Bone marrow (tissue), 2 donors: ENCODE measurements at places on chromosomes 2 and 18.

GRCh38 chr2:98518101-98518500 is 73.4 kb downstream of the INPP4A start:
- DNase-seq = peak; percentile 29

GRCh38 chr2:168130346-168130745 is 117.0 kb downstream of the STK39 start:
- no peak for DNase-seq

- DNase-seq = no peak
Observed at GRCh38 chr2:237092506-237092905, 6.8 kb downstream of the COPS8 start.

GRCh38 chr18:68041327-68041726 is 524.8 kb upstream of the DSEL start:
- DNase-seq = no peak

DNA sequence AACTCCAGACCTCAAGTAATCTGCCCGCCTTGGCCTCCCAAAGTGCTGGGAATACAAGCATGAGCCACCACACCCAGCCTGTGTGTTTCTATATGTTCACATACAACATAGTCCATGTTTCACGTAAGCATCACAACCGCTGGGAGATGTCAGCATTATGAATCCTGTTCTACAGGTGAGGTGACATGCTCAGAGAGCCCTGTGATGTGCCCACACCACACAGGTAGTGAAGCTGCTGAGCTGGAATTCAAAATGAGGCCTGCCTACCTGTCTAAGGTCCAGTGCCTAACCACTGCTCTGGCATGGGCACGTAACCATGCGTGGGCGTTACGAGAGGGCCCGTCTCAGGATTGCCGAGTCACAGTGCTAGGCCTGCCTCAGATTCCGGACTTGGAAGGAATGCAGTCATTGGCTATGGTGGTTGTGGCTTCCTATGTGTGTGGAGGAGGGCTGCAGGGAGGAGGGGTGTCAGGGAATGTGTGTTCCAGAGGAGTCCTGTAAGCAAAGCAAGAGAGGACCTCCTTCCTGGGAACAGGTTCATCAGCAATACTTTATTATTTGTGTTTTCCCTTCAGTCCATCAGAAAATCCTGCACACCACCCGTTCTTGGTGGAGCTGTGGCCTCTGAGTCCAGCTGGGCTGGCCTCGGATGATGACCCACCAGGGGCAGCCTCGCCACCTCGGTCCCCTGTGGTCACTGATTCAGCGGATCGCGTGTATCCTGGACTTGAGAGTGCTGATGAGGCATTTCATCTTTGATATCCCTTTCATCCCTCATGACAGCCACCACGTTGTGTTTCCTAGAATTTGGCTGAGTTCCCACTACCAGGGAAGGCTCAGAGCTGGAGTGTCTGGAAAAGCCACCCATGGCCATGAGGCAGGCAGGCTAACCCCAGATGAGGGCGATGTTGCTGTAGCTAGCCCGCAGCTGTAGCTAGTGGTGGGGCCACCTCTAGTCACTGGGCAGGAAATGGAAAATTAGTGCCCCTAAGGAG is 31.1 kb downstream of the HK2 start:
- peak; percentile 21 for DNase-seq

DNA sequence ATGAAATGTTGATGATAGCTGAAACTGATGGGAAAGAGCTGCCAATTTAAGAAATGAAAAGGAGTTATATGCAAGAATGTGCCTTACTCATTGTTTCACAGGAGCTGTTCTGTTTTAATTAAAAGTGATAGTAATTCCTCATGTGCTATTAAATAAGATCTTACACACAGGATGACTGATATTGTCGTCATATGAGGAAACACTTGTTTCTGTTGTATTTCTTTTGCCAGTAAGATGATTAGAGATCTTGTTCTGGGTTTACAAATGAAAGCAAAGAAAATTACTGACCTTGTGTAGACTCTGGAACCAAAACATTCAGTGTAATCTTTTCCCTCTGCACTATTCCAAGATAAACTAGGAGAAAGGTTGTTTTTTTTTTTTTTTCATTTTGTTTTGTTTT is 123.6 kb downstream of the MAP3K20 start:
- DNase-seq = no peak

GRCh38 chr2:30365201-30365600 is 81.8 kb upstream of the LCLAT1 start:
- no peak for DNase-seq

GRCh38 chr2:70725505-70725904 is 42.5 kb downstream of the ADD2 start:
- no peak for DNase-seq

- DNase-seq = no peak
Observed at GRCh38 chr2:128595763-128596395, 277.2 kb upstream of the HS6ST1 start.

- DNase-seq = no peak
Observed at GRCh38 chr18:12239431-12239830, 14.7 kb upstream of the CIDEA start.
